ENCODE measurements at places on chromosomes 4 and X.

DNA sequence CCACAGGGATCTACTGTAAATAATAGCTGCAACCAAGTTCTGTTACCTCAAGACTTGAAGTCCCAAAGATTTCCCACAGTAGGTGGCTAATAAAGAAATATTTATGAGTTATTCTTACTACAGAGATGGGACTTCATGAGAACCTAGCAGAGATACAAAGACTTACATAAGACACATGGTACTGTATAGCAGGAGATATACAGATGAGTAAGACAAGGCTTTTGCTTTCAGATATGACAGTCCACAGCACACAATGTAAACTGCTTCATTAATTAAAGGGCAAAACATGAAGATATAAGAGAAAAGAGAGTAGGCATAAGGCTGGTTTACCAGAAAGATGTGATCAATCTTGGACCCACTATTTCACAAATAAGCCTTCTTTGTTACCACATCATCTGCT is 6.6 kb downstream of the ANKRD17 start:
- no peak for DNase-seq

- DNase-seq, result no peak
Measured at GRCh38 chr4:121654738-121655137, 42.0 kb downstream of the ANXA5 start.

- no peak for DNase-seq
Measured at GRCh38 chrX:70062076-70062475, at the start of gene OTUD6A. Gene OTUD6A, plus strand, starts transcription at chrX:70062457. Its CDS starts 68 bp downstream, at chrX:70062525.

DNA sequence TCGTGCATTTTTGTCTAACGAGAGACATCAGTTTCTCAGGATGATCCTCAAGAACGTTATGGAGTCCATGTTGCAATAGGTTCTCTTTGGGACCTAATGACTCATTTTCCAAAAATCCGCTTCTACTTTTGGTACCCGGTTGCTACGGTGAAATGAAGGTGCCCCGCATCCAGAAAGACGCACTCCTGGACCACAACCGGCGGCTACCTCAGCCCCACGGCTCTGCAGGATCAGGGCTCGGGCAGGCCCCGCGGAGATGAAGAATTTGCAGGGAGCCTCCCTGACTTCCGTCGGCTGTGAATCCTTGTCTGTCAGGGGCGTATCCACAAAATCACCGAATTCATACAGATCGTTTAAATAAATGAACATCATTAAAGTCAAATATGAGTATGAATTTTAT is 15.6 kb downstream of the GTPBP6 start:
- no peak for DNase-seq

- peak; percentile 89 for DNase-seq
Measured at GRCh38 chr4:55546756-55547465, at the start of gene CLOCK. Gene CLOCK, minus strand, starts transcription at chr4:55546909. Its CDS starts 64,124 bp downstream, at chr4:55482785.

GRCh38 chr4:24927049-24927448 is 14.2 kb upstream of the CCDC149 start:
- no peak for DNase-seq

- no peak for DNase-seq
Measured at GRCh38 chrX:145190801-145191389, 56.4 kb upstream of the SPANXN1 start.

DNA sequence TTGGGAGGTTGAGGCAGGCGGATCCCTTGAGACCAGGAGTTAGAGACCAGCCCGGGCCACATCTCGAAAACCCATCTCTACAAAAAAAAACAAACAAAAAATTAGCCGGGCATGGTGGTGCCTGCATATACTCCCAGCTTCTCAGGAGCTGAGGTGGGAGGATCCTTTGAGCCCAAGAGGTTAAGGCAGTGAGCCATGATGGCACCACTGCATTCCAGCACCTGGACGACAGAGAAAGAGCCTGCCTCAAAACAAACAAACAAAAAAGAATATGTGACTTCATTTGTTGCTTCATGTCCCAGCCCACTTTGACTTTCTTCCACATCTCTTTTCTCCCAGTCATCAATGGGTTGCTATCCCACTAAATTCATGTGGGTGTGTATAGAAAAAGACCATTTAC is 79.7 kb downstream of the BCOR start:
- no peak for DNase-seq

GRCh38 chr4:133151691-133152329 is 2.7 kb downstream of the PCDH10 start:
- no peak for DNase-seq

DNA sequence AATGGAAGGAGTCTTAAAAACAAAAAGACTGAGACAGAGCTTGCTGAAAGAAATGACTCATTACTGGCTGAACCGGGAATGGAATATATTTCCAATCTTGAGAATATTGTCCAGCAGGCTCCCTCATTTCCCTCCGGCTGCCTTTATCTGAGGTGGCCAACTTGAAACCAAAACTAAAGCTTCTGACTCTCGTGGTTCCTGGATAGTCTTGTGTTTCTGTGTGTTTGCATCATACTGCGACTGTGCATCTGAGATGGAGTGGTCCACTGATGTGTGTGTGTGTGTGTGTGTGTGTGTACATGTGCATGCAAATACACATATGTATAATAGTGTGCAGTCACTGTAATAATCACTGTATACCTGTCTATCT is 145.6 kb upstream of the SCML1 start:
- DNase-seq, result no peak

DNA sequence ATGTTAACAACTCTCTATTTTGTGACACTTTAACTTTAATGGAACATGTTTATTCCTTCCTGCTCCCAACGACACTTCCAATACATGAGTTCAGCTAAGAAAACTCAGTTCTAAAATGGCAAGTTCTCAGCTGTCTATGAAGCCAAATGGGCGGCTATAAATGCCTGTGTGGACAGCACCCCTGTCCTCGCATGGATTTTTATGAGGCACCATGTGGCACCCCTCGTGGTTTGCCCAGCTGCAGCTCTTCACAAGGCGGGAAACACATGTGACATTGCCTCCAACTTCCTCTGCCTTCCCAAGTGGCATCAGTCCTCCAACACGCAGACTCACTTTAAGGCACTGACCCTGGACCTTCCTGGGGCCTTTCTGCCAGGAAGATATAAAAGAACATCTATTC is 48.0 kb downstream of the SH3RF1 start:
- no peak for DNase-seq
